Endodermal cell (in vitro differentiated cells): ENCODE measurements at places on chromosomes 3 and 15. TPM values are rescaled to one million over a fixed set of nuclear protein-coding genes. Genes with fewer than 3 reads are reported as not detected.

GRCh38 chr3:17680530-17680929, 61.9 kb downstream of the TBC1D5 start:
- DNase-seq, result no peak

- DNase-seq, result no peak
Measured at GRCh38 chr3:43907508-43907858, 216.7 kb downstream of the ABHD5 start.

DNA sequence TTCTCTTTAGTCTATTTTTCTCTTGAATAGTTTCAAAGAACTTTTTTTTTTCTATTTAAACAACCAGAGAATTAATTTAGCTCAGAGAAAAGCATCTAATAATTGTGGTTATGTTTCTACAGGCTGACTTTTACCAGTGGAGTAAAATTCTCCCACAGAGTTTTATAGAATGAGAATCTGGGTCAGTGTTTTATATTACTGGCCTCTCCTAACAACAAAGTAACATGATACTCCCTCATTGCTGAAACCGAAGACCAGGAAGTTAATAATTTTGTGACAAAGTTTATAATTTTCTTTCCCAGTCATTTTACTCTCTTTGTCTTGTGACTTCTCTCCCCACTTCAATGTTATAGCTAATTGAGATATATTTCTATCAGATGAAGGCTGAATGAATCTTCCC, 946.9 kb downstream of the EPHA3 start:
- no peak for DNase-seq

DNA sequence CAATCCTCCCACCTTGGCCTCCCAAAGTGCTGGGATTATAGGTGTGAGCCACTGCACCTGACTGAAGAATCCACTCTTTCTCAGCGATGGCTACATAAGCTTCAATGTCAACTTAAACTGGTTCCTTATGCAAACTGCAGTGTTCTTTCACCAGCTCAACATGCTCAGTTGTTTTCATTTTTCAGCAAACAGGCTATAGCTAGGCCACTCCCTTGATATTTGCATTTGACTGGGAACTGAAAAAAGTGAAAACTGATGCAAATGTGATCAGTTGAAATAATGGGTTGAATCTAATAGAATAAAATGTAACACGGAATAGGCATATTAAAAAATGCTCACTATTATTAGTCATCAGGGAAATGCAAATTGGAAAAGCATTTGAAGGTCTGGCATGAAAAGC, 74.2 kb upstream of the GCNT3 start:
- DNase-seq, result no peak

- DNase-seq, result no peak
Measured at GRCh38 chr15:63013052-63013808, 29.3 kb upstream of the TPM1 start.

GRCh38 chr3:62732183-62732904, 142.9 kb downstream of the CADPS start:
- no peak for DNase-seq

DNA sequence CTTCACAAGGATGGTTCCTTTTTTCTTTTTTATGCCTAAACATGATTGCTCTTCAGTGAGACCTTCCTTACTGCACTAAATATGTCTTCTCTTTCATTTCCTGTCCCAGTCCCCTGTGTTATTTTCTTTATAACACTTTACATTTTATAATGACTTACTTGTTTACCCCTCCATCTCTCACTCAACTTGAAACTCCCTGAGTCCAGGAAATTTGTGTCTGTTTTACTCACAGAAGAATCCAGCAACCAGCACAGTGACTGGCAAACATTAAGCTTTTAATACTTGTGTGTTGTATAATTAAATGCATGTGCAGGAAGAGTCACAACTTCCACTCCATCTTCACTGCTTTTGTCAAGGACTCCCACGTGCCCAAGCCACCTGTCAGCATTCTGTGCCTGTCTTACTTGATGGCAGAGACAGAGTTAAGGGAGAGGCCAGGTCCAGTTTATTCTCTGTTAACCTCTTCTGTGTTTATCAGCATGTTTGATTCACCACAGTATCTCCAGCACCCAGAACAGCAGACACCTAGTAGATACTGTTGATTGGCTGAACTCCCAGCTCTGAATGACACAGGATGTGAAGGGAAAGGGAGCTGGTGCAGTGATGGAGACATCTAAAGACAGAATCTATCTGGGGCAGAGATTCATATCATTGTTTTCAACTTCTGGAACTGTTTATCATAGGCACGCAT, 42.8 kb downstream of the SSR3 start:
- no peak for DNase-seq

DNA sequence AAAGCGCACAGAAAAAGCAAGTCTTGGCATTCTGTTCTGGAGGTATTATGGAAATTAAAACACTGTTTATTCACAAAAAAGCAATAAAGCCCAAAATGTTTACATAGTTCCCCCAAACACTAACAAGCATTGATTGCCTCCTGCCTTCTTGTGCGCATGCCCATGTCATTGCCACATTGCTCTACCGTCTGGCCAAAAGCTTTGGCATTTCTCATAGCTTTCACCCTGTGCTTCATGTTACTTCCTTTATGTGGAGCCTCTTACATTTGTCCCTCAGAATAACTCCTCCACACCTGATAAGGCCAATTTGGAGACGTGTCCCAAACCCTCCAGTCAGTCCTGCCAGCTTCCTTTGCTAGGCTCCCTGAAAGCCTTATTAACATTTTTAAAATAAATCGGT, 680.8 kb downstream of the GBE1 start:
- DNase-seq, result no peak

DNA sequence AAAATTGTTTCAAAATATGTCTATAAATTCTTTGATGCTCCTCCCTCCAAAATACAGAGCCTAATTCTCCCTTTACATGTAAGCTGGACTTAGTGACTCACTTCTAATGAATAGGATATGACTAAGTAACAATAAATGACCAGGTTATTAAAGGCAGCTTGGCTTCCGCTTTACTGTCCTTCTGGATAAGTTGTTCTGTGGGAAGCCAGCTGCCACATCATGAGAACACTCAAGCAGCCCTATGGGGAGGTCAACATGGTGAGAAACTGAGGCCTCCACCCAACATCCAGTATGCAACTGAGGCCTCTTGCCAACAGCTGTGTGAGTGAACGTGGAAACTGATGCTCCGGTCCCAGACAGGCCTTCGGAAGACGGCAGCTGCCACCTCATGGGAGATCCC, 247.3 kb upstream of the CHRM5 start:
- DNase-seq, result no peak

A4GNT gene
- not detected in 3 replicates for total RNA-seq

DNA sequence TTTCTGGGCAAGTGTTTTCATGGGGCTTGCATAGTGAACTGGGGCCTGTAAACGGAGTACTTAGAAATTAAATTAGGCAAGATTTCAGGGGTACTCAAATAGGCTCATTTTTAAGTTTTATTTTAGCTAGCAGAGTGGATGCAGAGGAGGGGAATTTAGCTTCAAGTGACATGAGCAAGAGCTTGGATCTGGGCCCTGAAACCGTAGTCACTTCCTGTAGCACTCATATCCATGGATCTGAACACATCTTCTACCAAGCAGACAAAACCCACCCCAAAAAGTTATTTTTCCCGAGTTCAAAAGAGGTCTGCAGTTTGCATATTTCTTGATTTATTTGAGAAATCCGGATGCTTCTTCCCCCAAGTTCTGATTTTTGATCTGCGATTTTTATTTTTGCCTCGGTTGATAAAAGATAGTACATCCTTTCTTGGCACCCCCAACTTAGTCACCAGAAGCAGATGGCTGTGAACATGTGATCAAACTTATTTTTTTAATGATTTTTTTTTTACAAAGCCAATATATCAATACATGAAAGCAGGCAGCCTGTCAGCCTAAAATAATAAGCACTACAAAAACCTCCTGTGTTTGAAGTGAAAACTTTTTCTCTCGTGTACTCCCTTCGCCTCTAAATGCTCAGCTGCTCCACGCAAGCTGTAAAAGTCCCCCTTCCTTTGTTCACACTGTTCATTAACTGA, 36.6 kb upstream of the STT3B start:
- DNase-seq, result no peak

GRCh38 chr3:2839876-2840275, 270.3 kb downstream of the IL5RA start:
- no peak for DNase-seq

FOXB1 gene
- total RNA-seq, result 0.35 TPM in 1 of 3 replicates, not detected in the others

DNA sequence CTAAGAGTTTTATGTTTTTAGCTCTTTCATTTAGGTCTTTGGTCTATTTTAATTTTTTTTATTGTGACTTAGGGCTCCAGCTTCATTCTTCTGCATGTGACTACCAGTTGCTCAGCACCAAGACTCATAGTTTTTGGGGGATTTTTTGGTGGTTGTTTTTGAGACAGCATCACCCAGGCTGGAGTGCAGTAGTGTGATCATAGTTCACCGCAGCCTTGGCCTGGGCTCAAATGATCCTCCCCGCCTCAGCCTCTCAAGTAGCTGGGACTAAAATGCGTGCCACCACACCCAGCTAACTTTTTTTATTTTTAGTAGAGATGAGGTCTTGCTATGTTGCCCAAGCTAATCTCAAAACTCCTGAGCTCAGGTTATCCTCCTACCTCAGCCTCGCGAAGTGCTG, 19.4 kb downstream of the CDV3 start:
- DNase-seq, result no peak

- DNase-seq, result no peak
Measured at GRCh38 chr3:65285956-65286355, 598.2 kb upstream of the ADAMTS9 start.

AMOTL2 gene
- 153 to 277 TPM (median 160 TPM) in 3 replicates for total RNA-seq

DNA sequence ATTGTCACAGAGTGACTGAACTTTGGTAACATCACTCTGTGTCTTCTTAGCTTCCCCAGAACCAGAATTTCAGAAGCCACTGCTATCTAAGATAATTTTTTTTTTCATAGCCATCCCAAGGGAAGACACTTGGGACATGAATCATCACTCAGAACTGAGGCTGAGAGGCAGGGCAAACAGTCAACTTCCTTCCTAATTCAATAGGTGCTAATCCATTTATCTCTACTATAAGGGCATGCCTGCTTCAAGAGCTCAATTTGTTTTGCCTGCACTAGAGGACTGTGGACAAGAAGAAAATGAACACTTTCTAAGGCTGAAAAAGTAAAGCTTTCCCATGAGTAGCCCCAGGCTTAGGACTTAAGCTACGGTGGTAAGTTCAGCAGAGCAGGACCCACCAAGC, 56.7 kb upstream of the MYRIP start:
- DNase-seq, result no peak

- no peak for DNase-seq
Measured at GRCh38 chr3:79172241-79172640, 595.6 kb downstream of the ROBO1 start.
